SW 1271 (cell line): ENCODE measurements at places on chromosomes 4 and X.
A peak's percentile ranks its signal among the peaks of the same experiment; 100 is the strongest.

- no peak for DNase-seq
Observed at GRCh38 chr4:15778289-15779241, at the start of gene CD38. Gene CD38, plus strand, starts transcription at chr4:15778328. Its CDS starts 87 bp downstream, at chr4:15778415.

DNA sequence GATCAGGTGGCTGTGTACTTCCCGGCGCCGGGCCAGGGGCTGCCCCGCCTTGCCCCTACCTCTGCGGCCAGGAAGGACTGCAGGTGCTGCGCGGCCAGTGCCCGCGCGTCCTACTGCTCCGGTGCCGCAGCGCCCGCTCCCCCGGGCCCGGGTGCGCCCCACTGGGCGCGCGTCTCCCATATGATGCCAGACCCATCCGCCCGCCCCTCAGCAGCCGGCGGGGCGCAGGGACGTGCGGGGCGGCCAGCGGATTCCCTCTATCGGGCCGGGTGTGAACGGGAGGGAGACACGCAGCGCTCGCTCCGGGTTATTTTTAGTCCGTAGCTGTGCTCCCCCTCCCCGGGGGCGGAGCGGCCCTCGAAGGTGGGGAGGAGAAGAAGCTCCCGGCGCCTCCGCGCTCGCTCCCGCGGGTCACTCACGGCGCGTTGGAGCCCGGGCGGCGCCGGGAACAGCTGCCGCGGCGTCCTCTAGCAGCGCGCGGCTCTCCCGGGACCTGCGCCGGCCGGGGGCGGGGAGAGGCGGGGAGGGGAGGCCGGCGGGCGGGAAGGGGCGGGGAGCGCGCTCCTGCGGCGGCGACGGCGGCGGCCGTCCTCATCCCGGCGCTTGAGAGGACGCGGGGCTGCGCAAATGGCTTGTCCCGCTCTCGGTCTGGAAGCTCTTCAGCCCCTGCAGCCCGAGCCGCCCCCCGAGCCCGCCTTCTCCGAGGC is 103.6 kb downstream of the UCHL1 start:
- no peak for DNase-seq

- peak; percentile 0 for DNase-seq
Observed at GRCh38 chrX:39705290-39705689, 392.5 kb downstream of the BCOR start.

DNA sequence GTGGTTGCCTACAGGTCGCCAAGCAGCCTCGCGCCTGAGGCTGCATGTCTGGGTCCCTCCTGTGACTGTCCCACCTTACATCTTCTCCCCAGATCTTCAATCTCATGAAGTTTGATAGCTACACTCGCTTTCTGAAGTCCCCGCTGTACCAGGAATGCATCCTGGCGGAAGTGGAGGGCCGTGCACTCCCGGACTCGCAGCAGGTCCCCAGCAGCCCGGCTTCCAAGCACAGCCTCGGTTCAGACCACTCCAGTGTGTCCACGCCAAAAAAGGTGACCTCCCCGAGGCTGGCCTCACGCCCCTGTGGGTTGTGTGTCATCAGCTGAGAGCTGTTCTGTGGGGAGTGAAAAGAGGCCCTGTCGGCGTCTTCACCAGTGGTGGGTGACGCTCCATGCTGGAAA is 24.9 kb upstream of the HGFAC start:
- DNase-seq: no peak

DNA sequence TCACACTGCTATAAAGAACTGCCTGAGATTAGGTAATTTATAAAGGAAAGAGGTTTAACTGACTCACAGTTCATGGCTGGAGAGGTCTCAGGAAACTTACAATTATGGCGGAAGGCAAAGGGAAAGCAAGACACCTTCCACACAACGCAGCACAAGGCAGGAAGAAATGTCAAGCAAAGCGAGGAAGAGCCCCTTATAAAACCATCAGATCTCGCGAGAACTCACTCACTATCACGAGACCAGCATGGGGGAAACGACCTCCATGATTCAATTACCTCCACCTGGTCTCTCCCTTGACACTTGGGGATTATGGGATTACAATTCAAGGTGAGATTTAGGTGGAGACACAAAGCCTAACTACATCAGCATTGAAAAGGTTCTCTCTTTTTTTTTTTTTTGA is 39.6 kb downstream of the PALLD start:
- DNase-seq: no peak

DNA sequence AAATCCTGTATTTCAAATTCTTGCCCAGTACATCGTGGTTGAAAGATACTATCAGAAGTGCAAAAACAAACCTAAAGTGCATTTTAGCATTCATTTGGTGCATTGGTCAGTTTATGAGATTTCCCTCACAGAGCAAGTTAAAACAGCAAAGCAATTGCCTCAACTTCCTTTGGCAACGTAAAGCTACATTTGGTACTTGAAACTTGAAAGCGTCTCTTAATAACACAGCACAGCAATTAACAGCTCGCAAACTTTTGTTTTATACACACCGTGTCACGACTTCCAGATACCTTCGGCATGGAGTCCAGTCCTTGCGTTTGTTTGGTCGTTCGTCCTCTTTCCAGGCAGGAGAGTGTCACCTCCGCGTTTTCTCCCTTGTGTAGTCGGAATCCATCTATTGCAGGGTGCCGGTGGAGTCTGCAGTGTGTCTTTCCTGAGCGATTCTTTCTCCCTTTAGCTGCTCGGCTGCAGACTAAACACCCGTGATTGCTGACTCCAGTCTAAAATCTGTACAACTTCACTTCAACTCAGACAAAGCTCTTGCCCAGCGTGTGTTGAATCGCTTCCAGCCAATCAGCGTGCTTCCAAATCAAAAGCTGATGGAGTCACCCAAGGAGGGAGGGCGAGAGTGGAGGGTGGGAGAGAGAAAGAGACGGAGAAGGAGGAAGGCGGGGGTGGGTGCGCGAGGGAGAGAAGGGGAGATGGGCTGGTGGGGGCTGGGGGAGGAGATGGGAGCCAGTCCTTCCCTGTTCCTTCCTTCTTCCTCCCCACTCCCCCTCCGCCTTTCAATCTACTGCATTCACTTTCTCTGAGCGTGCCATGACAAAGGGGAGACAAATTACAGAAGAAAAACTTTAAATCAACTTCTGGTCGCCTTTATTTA is at the start of gene PCDH18:
Gene PCDH18, minus strand, starts transcription at position 509 of the 883 bp plus-strand sequence. Its CDS starts 406 bp downstream, at position 103.
- DNase-seq: no peak

DNA sequence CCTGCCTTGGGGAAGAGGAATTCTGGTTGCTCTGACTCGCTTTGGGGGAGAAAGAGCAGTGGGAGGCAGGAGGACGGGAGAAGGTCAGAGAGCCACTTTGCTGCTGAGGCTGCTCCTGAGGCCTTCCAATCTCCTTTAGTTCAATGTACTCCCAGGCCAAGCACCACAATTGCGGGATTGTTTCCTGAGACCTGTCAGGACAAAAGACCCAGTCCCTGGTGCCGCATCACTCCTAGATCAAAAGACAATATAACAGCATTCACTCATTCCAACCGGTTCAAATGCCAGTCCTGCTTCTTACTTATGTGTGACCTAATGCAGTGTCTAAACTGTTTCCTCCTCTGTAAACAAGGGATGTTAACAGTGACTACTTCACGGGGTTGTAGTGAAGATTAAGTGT is 106.4 kb downstream of the TRIML1 start:
- no peak for DNase-seq

DNA sequence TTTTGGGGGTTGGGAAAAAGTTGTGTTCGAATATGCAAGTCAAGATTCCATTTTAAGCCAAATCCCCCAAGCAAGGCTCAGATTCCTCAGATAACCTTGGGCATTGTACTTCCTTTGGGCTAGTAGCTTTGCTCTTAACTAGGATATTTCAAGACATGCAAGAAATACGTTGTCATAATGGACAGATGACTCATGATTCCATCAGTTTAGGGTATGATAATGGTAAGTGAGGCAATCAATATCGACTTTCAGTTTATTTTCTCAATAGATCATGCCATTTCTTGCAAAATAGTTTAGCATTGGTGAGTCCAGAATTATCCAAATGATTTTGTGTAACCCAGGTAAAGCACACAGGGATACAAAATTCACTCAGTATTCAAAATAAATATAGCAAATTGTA is 25.4 kb downstream of the CFAP299 start:
- DNase-seq: no peak

DNA sequence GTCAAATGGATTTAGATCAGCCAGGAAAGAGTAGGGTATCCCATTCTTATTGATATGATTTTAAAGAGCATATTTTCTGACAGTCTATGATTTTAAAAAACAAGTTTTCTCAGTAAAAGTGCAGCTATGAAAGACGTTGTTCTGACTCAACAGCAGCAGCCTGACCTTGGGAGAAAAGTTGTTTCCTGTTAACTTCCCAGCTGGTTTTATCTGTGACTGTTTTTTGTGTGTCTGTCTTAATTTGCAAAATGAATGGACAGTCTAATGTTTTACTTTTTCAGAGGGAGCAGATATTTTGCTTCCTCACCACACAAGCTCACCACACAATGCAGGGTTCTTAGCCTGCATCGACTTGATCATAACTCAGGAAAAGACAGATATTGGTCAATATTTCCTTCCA is 764 bp upstream of the MTHFD2L start:
- DNase-seq: no peak

- no peak for DNase-seq
Observed at GRCh38 chr4:80422727-80423404, 87.3 kb downstream of the CFAP299 start.

DNA sequence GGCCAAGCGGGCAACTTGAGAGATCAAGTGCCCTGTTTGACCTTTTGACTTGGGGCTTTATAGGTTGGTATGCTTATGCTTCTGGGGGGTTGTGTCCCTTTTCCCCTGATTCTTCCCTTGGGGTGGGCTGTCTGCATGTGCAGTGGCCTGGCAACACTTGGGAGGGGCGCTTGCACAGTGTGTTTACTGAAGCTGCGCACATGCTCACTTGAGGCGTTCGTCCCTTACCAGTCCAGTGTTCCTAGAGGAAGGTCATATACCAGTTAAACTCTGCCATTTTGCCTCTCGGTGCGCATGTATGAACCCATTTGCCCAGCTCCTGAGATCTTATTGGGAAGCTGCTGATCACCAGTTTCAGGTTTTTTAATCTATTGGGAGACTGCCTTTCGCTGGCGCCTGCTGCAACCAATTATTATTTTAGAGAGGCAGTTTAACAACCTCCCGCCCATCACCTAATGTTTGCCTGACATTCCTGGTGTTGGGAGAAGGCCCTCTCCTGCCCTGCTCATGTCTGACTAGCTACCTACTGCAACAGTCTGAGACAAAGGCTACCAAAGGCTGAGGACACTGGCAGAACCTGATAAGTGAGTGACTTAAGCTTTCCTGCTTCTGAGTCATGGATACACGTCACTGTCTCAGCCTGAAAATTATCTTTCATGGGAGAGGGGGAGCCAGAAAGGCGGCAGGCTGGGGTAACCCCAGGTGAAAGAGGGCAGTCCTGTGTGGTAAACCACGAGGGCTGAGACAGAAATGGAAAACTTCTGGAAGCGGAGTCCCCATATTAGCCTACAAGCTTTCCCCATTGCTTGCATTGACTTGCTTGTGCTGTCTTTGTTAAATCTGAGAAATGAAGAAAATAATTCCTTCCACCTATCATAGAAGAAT is 97.6 kb downstream of the CPE start:
- no peak for DNase-seq

- no peak for DNase-seq
Observed at GRCh38 chrX:68163441-68163840, 269.9 kb downstream of the OPHN1 start.

- DNase-seq: no peak
Observed at GRCh38 chr4:31035761-31036160, 315.6 kb downstream of the PCDH7 start.

GRCh38 chr4:122776916-122777315 is 44.4 kb downstream of the BBS12 start:
- no peak for DNase-seq

DNA sequence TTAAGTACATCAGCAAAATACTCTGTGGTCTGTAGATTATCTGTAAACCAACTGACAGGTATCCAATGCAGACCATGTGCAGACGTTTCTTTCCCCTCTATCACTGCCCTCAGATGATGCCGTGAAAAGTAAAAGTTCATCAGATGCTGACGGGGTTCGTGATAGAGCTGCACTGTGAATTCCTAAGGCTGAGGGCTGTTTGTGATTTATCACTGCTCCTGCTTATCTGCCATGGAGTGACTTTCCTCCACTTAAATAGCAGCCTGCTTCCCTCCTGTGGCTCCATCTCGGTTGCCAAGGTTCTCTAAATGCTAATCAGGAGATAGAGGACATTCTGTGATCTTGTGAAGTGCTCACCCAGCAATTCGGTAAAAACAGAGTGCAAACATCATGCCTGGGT is 89.3 kb upstream of the SRD5A3 start:
- DNase-seq: no peak

GRCh38 chrX:133601116-133601515 is 185.8 kb upstream of the GPC4 start:
- no peak for DNase-seq

- no peak for DNase-seq
Observed at GRCh38 chr4:162707962-162708361, 458.7 kb downstream of the NAF1 start.

DNA sequence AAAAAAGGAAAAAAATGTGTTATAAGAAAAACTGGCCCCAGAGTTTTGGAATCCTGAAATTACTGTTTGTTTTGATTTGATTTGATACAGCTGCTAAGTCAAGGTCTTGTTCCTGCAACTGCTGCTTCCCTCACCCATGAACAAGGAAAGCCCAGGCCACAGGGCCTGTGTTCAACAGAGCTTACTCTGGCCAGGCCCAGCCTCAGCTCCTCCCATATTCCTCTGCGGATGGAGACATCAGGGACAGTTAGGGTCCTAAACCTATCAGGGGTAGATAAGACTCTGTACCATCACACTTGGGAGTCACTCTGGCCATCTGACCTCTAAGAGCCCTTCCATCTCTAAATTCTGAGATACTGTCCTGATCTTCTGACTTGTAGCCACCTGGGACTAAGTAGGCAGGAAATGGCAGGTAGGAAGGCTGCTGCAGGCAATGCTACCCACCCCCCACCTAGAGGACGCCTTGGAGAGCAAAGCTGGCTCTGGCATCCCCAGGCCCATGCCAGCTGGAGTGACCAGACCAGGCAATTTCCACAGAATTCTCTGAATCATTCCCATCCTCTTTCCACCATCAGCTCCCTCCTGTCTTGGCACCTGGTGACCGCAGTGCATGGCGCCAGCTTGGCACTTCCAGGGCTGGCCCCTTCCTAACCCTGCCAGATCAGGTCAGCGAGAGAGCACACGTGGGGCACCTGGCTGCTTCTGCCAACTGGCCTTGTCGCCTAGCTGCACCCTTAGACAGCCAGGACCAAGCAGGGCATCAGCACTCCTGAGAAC is 58.0 kb upstream of the TMEM33 start:
- no peak for DNase-seq

GRCh38 chr4:146098978-146099377 is 76.5 kb upstream of the LSM6 start:
- DNase-seq: no peak

- no peak for DNase-seq
Observed at GRCh38 chr4:36051634-36052033, 192.7 kb downstream of the ARAP2 start.

GRCh38 chrX:100850317-100850716 is 23.8 kb downstream of the NOX1 start:
- no peak for DNase-seq

GRCh38 chr4:176261481-176261880 is 7.5 kb downstream of the ASB5 start:
- DNase-seq: no peak

- no peak for DNase-seq
Observed at GRCh38 chr4:128663325-128663724, 146.2 kb upstream of the JADE1 start.

GRCh38 chr4:64079316-64079715 is 329.9 kb downstream of the TECRL start:
- DNase-seq: no peak
